ENCODE measurements at places on chromosomes 11 and 22. TPM values are rescaled to one million over a fixed set of nuclear protein-coding genes. Genes with fewer than 3 reads are reported as not detected.

NXPE4 gene
- total RNA-seq: not detected

MPZL2 gene
- 0.56 TPM for total RNA-seq

SPTBN2 gene
- total RNA-seq: 4.6 TPM

CBX7 gene
- total RNA-seq: 8.2 TPM

All from smooth muscle cell of the pulmonary artery (primary cell).